ENCODE measurements at places on chromosomes 3 and 15. TPM values are rescaled to one million over a fixed set of nuclear protein-coding genes. Genes with fewer than 3 reads are reported as not detected.

Gene MASP1
- 1.6 TPM for total RNA-seq

Gene ABI3BP
- 7.1 TPM for total RNA-seq

Gene KIF15
- 7.3 TPM for total RNA-seq

Gene CPNE9
- not detected for total RNA-seq

Gene MB21D2
- 2.4 TPM for total RNA-seq

Gene SLC28A1
- not detected for total RNA-seq

Gene CCNDBP1
- 53.1 TPM for total RNA-seq

Gene EOMES
- total RNA-seq: 0.12 TPM

Gene HIGD2B
- total RNA-seq: not detected

Gene DLL4
- 1.1 TPM for total RNA-seq

All from esophagus mucosa (tissue), 1 donor.